ENCODE measurements at places on chromosomes 6 and 20.

DNA sequence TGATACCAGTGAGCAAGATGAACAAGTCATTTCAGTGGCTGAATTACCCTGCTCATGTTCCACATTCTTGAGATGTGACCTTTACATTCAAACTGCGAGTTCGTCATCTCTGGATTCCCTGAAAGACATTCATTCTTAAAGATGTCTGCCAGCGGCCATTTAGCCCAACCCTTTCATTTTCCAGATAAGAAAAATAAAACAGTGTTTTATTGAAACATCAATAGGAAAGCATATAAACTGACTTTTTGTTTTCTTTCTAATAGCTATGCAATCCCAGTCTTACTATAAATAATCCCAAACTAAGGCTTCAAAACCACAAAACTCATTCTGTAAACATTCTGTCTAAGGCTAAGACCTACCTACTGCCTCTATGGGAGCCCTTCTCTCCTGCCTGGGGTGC, 134.0 kb downstream of the SAMD5 start:
- DNase-seq: no peak

DNA sequence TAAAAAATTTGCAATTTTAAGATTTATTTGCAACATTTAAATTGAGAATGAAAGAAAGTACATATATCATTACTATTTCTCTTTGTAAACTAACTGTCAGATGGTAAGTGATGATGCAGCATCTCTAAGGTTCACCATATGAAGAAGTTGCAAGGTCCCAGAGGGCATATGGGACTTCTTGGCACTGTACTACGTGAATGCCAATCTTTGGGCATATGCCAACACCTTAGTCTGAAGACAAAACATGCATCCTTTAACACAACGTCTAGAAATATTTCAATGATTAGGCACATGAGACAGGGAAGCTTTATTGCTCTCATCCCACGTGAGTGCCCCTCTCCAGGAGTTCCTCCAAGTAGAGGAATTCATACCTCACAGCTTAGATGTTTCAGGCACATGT, 66.8 kb downstream of the CDK19 start:
- DNase-seq: no peak

DNA sequence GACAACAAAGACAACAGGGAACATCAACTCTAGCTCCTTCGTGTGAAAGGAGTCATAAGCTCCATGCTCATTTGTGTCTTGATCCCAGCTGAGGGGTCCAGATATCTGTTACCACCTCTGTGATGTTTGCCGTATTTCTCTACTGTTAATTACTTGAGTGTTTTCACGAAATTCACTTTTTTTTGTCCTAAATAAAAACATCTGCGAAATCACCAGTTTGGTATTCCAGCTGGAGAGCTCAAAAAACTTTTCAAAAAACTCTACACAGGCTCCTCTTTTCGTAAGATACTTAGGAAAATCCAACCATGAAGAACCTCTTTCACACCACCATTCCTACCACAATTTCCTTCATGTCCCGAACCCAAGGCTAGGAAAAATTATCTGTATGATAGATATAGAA, 25.3 kb downstream of the TRAF3IP2 start:
- no peak for DNase-seq

- no peak for DNase-seq
Measured at GRCh38 chr20:53901064-53901463, 169.3 kb downstream of the BCAS1 start.

DNA sequence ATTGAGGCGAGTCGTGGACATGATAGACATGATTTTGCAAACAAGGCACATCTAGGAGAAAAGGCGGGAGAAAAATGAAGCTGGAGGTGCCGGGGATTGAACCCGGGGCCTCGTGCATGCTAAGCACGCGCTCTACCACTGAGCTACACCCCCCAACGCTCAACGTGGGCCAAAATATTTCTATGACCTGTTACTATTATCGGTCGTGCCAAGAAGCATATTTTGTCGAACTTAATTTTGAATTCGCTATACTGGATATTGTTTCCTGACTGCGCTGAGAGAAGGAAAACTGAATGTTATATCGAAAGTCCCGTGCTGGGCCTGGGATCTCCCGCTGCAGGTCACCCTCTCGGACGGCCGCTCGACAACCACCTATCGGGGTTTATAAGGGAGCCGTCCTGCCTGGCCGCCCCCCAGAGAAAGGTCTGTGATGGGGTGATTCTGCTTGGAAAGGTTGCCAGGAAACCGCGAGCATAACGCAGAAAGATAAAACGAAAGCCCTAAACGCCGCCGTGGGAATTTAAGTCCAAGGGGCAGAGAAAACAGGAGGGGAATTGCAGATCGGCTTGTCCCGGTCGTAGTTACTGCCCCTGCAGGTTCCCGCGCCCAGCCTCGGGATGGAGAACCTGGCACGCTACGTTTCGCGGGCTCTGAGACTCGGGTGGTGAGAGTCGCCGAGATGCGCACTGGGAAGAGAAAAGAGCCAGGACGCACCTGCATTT, 60.0 kb downstream of the TRIM27 start:
- DNase-seq: peak; percentile 63

DNA sequence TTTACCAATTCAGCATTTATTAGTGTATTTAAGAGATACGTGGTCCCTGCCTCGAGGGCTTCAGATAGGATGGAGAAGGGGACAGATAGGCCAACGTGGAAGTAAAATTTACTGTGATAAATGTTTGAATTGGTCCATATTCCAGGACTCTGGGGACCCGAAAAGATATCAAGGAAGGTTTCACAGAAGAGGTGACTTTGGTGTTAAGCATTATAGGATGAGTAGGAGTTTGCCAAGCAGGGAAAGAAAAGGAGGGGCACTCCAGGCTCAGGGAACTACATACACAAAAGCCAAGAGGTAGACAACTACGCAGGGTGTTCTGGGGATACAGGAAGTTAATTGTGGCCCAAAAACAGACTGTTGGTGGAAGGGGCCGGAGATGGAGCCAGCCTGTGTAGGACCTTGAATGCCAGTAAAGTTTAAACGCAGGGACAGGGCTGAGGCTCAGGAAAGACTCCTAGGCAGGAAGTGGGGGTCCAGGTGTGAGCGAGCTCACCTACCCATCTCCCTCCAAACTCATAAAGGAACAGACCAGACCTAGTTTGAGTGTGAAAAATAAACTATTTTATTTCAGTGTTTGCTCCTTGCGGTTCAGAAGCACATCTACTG, 37.0 kb downstream of the TGM2 start:
- no peak for DNase-seq

DNA sequence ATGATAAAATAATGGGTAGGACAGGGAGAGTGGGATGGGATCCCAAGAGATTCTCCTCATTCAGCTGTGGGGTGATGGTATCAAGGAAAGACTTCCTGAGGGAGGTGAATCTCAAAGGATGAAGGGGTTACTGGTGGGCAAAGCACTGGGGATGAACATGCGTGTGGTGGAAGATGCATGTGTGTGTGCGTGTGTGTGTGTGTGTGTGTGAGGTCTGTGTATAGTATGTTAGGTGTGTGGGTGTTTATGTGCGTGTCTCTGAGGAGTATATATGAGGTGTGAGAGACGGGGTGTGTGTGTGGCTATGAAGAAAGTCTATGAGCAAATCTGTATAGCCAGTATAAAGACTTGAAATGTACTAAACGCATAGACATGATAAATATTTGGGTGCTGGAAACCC, 220.0 kb upstream of the MYLIP start:
- DNase-seq: no peak

- no peak for DNase-seq
Measured at GRCh38 chr6:116468293-116468692, 7.1 kb downstream of the CALHM6 start.

- DNase-seq: no peak
Measured at GRCh38 chr6:149990661-149991471, 27.1 kb downstream of the ULBP1 start.

GRCh38 chr6:49890988-49891387, 24.7 kb upstream of the CRISP1 start:
- no peak for DNase-seq

GRCh38 chr6:52574709-52575501, 2.0 kb downstream of the TRAM2 start:
- no peak for DNase-seq

DNA sequence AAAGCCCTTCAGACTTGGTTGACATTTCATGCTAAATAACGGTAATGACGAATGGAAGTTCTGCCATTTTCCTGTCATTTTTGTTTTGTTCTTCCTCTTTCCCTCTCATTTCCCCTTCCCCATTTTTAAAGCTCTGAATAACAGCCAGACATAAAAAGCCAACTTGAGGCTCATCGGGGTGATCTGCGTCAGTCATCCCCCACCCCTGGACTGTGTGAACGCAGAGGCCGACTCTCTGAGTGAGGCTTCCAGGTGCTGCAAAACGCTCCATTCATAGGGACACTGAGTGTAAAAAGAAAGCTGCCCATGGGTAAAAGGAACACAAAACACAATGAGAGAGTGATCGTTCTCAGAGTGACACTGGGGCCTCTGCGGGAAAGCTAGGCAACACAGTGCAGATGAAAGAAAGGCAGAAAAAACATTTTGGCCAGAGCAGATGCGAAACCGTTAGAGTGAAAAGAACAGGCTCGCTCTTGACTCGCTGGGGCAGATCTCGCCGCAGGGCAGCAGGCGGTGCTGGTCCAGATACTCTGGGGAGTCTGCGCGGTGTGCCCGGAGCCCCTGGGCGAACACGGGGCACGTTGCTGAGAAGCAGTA, 684.8 kb downstream of the QKI start:
- peak; percentile 26 for DNase-seq

DNA sequence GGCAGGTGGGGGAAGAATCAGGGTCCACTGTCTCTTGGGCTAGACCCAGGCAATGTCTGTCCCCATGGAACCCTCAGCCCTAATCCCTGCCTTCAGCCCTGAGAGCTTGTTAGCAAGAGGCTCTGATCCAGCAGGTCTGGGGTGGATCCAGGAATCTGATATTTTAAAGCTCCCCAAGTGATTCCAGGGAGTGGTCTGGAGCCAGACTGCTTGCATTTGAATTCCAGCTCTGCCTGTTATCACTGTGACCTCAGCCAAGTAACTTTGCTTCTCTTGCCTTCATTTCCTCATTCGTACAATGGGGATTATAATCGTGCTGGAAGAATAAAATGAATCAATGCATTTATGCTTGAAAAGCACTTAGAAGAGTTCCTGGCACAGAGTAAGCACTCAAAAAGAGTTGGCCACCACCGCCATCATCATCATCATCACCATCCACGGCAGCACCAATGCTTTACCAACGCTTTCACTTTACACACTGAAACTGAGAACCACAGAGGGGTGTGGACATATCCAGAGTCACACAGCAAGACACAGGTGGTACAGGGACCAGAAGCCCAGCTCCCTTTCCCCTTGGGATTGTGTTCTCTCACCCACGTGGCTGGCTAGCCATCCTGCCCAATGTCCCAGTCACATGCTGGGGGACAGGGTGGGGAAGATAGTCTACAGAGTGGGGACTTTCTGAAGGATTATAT, 75.7 kb upstream of the RALY start:
- no peak for DNase-seq

- no peak for DNase-seq
Measured at GRCh38 chr6:53264915-53265607, 83.7 kb downstream of the ELOVL5 start.

DNA sequence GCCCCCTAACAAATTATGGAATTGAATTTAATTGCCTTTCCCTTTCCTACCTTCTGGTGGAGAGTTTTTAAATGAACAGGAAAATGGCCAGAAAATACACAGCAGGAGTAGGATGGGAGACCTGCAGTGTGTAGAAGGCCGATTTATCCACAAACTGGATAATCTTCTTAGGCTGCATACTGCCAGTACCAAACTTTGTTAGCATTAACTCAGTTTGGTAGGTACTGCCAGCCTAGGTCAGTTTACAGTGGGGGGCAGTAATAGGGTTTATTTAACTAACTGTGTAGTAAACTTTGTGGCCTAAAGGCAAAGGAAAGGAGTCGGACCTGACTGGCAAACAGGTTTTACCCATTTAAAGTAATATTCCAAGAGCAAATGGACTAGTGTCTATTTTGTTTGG, 4.6 kb downstream of the NCOA3 start:
- DNase-seq: no peak

- no peak for DNase-seq
Measured at GRCh38 chr6:47076422-47077344, 34.6 kb upstream of the ADGRF1 start.

- no peak for DNase-seq
Measured at GRCh38 chr6:163151212-163151611, 263.3 kb upstream of the QKI start.

- no peak for DNase-seq
Measured at GRCh38 chr20:53735536-53736050, 142.0 kb upstream of the ZNF217 start.

- DNase-seq: no peak
Measured at GRCh38 chr20:51924509-51924908, 122.2 kb upstream of the SALL4 start.

DNA sequence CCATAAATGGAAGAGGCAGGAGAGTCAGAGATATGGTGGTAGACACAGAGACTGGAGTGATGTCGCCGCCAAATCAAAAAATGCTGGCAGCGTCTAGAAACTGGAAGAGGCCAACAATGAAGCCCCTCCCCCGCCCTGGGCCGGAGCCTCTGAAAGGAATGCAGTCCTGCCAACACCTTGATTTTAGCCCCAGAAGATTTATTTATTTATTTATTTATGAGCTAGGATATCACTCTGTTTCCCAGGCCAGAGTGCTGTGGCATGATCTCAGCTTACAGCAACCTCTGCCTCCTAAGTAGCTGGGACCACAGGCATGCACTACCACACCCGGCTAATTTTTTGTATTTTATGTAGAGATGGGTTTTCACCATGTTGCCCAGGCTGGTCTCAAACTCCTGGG, 82.6 kb upstream of the CCDC167 start:
- DNase-seq: no peak

- no peak for DNase-seq
Measured at GRCh38 chr6:101393251-101393828, at the start of gene GRIK2. Gene GRIK2 (plus strand): TSS chr6:101393708.

GRCh38 chr6:25250878-25251277, 28.3 kb upstream of the CARMIL1 start:
- DNase-seq: no peak

- DNase-seq: no peak
Measured at GRCh38 chr6:13526727-13527670, 39.6 kb upstream of the GFOD1 start.

- no peak for DNase-seq
Measured at GRCh38 chr6:40210628-40211056, 276.4 kb upstream of the MOCS1 start.

DNA sequence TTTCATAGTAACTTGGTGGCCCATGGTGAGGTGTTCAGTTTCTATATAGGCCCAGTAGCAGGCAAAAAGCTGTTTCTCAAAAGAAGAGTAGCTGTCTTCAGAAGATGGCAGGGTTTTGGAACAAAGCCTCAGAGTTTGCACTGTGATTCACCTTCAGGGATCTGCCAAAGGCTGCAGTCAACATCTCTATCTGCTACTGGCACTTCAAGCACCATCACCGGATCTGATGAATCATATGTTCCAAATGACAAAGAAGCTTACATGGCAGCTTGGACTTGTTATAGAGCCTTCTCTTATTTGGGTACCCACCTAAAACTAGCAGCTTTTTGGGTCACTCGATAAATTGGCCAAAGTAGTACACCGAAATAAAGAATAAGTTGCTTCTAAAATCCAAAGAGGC, 39.5 kb downstream of the PKIB start:
- DNase-seq: no peak

GRCh38 chr20:41508335-41508734, 109.8 kb downstream of the CHD6 start:
- DNase-seq: peak; percentile 10

- no peak for DNase-seq
Measured at GRCh38 chr20:60528141-60528540, 569.9 kb downstream of the CDH26 start.
